Motor neuron (in vitro differentiated cells): ENCODE measurements at places on chromosomes 11 and 22. TPM values are rescaled to one million over a fixed set of nuclear protein-coding genes. Genes with fewer than 3 reads are reported as not detected.
A peak's percentile ranks its signal among the peaks of the same experiment; 100 is the strongest.

DNA sequence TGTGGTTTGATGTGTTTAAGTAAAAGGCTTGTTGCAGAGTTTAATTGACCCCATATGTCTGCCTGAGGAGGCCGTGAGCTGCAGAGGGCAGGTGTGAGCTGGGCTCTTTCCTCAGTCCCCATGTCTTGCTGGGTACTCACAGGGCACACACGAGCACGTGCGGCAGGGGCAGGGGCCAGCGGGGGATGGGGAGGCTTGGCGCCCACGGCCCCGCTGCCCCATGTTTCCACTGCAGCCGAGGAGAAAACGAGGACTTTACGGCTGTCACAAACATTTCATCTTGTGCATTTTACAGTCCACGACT is 24.7 kb upstream of the CCDC188 start:
- ATAC-seq, result no peak

GRCh38 chr22:42977569-42977968 is 37.4 kb downstream of the PACSIN2 start:
- ATAC-seq, result no peak

DNA sequence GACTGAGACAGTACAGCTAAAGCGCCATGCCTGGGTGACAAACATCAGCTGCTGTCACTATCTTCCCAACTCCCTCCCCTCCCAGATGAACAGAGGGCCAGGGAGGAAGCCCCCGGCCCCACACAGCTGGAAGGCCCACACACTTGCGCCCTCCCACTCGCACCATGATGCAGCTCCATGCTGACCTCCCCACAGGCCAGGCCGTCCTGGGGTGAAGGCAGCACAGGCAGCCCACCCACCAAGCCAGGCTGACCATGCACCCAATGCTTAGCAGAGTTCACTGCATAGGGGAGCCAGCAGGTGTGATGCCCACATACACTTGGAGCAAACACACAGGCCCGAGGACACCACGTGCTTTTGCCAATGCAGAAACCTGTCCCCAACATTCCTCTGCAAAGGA is 22.1 kb downstream of the LRFN4 start:
- no peak for ATAC-seq

DNA sequence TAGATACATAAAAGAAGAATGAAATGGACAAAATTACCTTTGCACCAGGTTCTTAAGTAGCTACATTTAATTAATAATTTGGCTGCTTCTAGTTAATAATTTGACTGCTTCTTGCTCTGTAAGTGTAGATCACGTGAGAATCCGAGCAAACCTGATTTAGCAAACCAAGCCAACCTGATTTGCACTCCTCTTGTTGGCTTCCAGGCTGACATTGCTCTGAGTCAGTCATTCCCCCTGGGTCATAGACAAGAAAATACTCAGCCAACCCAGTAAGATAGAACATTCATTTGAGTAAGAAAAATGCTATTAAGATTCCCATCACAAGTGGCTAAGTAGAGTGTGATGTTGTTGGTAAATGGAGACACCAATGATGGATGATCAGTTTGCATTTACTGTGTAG is 304.1 kb downstream of the C11orf87 start:
- ATAC-seq, result no peak

GRCh38 chr11:134276396-134277182 is 410 bp downstream of the GLB1L3 start:
- ATAC-seq, result peak; percentile 49

DNA sequence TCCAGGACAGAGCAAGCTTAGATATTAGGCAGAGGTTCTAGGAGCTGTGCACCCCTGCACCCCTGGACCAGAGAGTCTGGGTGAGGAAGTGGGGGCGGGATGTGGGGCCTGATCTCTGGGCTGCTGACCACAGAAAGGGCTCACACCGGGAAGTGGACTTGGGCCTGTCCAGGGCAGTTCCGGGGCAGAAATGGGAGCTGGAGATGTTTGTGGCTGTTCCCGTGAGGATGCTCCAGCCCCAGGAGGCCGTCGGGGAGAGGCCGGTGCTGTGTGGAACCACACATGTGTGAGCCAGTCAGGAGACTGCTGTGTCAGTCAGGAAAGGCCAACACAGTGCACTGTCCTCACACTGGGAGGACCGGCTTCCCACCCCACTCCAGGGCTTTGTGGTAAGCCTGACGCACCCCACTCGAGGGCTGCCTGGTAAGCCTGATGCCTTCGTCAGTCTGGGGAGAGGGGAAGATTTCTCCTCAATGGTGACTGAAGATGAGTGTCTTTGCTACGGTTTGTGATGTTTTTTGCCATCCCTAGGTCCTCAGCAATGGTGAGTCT is 741.0 kb downstream of the BRD1 start:
- ATAC-seq, result no peak

Gene P2RY2
- 0.05 and 0.21 TPM in 2 replicates for total RNA-seq
